ENCODE measurements at places on chromosomes 2 and 18. TPM values are rescaled to one million over a fixed set of nuclear protein-coding genes. Genes with fewer than 3 reads are reported as not detected.

Gene PRSS56
- not detected for total RNA-seq

Gene IHH
- not detected for total RNA-seq

GRCh38 chr2:233442028-233442310, 87.7 kb downstream of the DGKD start:
- DNase-seq, result peak; percentile 50

DNA sequence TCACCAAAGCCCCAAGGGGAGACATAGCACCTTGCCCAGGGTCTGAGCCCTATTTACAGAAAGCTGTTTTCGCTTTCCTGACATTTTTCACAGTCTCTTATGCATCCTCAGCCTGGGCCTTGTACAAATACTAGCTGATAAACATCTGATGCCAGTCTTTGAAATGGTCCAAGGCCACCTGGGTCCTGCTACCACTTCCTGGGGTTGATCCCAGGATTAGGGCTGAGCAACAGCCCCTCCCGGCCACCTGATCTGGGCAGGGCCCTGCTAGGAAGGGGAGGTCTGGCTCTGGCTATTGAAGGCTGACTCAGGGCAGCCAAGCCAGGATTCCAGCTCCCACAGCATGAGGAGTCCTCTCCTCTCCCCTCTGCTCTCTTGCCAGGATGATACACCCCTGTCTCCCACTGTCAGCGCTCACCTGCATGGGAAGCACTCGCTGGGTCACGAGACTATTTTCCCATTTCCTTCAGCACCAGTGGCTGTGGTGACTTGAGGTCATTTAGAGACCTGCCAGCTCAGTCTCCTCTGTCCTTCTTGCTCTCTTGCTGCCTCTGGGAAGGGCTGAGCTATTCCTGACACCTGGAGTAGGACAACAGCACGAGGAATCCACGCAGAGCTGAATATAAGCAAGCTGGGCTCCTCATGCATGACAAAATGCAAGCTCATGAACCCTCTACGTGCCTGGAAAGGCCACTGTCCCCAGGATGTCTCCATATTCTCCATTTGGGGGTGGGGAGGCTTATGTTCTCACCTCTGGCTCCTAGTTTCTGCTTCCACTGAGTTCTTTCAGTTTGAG, 53.0 kb upstream of the LGALSL start:
- DNase-seq, result no peak

DNA sequence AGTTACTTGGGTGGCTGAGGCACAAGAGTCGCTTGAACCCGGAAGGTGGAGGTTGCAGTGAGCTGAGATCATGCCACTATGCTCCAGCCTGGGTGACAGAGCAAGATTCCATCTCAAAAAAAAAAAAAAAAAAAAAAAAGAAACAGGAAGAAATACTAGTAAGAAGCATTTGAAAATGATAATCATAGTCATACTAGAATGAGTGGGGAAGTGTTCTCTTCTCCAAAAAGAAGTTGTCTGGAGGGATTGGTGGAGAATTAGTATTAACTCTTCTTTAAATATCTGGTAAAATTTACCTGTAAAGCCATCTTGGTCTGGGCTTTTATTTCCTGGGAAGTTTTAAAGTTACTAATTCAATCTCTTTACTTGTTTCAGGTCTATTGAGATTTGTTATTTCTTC, 131.8 kb downstream of the FAM210A start:
- no peak for DNase-seq

- DNase-seq, result no peak
These were observed 141.5 kb upstream of the NDUFV2 start for GRCh38 chr18:8960740-8961657.

Gene ATOH8
- 17.5 TPM for total RNA-seq

Gene SH2D6
- not detected for total RNA-seq

GRCh38 chr2:74419345-74419744, 2.1 kb downstream of the C2orf81 start:
- no peak for DNase-seq

DNA sequence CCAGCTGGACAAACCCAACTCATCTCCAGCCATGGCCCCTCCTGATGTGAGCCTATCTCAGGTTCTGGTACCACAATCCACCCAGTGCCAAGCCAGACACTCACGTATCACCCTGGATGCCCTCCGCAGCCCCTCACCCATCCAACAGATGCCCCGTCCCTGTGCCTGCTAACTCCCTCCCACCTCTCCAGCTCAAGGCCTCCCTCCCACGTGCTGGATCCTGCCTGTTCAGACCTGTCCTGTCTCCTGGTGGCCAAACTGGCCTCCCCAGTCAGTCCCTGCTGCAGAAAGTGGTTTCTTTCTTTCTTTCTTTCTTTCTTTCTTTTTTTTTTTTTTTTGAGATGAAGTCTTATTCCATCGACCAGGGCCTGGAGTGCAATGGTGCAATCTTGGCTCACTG, 86.2 kb downstream of the RRM2 start:
- DNase-seq, result peak; percentile 30

Gene C2orf15
- 0.33 TPM for total RNA-seq

- no peak for DNase-seq
These were observed 26.6 kb downstream of the METTL8 start for GRCh38 chr2:171407030-171407675.

Gene GPR35
- 1.2 TPM for total RNA-seq

DNA sequence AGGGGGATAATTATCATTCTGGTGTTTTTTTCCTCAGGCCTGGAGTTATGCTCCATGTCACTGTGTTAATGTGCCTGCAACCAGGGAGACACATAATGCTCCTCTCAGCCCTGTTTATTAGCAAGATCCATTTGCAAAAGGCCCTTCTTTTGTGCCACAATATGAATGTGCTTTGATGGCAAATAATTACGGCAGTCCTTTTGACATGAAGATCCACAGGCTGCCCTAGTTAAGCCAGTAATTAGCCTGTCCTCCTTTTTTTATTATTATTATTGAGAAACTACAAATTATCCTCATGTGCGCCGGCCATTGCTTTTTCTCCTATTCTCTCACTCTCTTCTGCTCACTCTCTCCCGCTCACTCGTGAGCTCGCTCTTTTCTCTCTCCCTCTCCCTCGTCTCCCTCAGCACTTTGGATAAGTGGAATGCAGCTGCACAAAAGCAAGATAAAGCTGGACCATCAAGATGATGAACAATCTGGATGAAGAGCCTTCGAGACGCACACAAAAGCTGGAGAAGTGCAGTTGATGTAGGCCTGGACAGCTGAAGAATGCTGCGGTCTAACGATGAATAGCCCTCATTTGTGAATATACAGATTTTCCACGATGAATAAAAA, 762.3 kb downstream of the BCL11A start:
- no peak for DNase-seq

Gene TMEM198
- 3.0 TPM for total RNA-seq

DNA sequence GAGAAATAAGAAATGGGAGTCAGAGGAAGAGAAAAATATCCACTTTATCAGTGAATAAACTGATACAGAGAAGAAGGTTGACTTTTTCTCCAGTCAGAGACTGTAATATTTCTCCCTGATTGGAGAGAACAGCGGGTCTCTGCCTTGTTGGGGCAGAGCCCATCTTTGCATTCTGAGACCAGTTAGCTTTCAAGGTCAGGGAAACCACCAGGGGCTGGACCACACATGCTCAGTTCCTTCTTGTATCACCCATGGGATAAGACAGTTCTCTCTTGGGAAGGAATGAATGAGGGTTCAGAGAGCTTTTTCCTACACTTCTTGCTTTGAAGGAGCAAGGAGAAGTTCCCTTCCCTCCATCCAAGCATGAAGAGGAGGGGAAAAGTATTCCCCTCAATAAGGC, 12.2 kb downstream of the GPATCH11 start:
- DNase-seq, result no peak

- peak; percentile 83 for DNase-seq
These were observed 69.9 kb downstream of the CTAGE1 start for GRCh38 chr18:22347606-22348511.

Gene ENOSF1
- 57.7 TPM for total RNA-seq

Gene CTDP1
- total RNA-seq, result 13.8 TPM

Gene GNLY
- 5.3 TPM for total RNA-seq

DNA sequence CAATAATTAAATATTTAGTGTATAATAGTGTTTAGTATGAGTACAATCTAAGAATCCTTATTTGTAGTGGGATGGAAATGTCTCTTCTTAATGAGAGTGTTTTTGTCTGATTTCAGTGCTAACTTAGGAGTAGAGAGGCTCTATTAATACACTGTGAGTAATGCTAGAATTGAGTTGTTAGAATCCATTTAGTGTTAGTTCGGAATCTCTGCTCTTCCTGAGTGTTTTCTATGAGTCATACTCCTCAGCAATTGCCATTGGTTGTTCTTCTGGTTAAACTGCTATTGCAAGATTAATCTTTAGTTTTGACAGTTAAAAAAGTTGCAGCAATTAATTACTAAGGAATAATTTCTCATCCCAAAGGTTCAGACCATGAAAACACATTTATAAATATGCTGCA, 828.6 kb upstream of the POU3F3 start:
- DNase-seq, result no peak

Gene GRHL1
- total RNA-seq, result 2.3 TPM

Gene TUBA3E
- total RNA-seq, result not detected

DNA sequence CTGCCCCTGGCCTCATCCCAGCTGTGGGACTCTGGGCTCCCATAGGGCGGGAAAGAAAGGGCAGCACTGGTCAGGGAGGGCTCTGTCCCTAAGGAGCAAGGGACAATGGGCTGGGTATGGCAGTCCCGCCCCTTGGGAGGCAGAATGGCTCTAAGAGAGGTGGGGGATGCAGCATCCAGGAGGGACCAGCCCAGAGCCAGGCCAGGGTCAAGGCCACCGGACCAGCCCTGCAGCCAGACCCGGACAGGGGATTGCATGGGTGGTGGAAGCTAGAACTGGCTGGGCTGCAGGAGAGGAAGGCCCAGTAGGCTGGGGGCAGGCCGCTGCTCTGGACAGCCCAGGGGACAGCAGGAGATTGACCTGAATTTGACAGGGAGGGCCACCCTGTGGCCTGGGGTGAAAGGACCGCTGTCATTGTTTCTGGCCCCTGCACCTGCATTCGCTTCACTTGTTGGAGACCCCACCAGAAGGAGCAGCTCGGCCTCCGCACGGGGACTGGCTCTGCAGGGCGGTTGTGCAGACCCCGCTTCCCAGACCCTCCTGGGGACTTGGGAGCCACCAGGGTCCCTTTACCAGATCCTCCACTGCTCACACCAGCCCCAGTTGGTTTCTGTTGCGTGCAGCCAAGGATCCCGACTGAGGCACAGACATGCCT, 14.6 kb downstream of the RAMP1 start:
- no peak for DNase-seq

DNA sequence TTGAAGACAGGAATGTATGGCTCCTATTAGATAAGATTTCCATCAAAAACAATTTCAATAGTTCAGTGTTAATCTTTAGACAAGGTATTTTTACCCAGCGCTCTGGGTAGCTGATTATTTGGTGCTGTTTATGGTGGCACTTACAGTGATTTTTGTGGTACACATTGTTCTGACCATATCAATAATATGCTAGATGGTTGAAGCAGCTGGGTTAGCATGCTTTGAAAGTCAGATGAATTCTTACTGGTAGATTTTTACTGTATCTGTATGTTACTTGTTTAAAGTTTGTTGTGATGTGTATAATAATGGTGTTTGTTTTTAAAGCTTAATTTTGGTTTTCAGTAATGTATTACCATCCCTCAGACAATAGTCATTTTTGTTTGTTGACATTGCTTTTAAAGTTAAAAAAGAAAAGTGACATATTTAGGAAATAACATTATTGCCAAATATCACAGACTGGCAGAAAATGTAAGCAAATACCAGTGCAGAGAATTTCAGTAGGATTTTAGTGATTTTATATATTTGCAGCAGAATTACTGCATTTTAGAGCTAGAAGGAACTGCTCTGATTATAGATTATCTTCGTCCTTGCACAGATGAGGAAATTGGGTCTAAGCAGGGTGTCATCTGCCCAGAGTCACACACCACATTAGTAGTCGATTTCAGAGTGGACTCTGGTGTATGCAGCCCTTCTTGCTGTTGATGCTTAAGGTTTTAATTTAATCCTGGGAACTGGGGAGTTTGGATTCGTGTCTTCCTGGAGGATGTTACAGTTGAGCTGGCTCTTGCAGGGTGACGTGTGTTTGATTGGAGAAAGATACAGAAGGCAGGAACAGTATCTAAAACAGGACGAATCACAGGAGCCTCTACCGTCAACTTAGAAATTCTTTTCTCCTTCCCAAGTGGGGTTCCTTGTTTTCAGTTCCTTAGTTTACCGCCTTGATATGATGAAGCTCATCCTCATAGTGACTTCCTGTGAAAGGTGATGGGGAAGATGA, 6.6 kb downstream of the SOCS6 start:
- no peak for DNase-seq

- no peak for DNase-seq
These were observed 38.9 kb upstream of the SERPINE2 start for GRCh38 chr2:224077773-224078507.

Gene STON1
- 47.9 TPM for total RNA-seq

DNA sequence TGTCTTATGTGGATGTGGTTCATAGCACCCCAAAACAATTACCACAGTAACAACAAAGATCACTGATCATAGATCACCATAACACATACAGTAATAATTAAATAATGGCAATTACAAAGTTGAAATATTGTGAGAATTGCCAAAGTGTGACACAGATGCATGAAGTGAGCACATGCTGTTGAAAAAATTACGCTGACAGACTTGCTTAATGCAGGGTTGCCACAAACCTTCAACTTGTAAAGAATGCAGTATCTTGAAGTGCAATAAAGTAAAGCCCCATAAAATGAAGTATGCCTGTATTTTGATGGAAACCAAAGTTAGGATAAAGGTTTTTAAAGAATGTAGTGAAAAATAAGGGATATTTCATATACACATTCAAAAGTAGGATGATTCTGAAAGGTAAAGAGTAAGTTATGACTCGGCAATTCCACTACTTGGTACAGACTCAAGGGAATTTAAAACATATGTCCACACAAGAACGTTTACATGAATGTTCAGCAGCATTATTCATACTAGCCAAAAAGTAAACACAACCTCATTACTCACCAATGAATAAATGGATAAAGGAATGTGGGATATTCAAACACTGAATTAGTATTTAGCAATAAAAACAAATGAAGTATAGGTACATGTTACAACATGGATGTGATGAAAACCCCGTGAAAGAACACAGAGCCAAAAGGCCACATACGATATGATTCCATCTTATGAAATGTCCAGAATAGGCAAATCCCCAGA, 61.6 kb downstream of the SCN9A start:
- no peak for DNase-seq

- DNase-seq, result no peak
These were observed 27.7 kb upstream of the ATRAID start for GRCh38 chr2:27184115-27184514.

GRCh38 chr2:205713086-205713485, 30.8 kb downstream of the NRP2 start:
- no peak for DNase-seq

Gene FBXO15
- not detected for total RNA-seq

Gene SERPINB7
- total RNA-seq, result not detected

DNA sequence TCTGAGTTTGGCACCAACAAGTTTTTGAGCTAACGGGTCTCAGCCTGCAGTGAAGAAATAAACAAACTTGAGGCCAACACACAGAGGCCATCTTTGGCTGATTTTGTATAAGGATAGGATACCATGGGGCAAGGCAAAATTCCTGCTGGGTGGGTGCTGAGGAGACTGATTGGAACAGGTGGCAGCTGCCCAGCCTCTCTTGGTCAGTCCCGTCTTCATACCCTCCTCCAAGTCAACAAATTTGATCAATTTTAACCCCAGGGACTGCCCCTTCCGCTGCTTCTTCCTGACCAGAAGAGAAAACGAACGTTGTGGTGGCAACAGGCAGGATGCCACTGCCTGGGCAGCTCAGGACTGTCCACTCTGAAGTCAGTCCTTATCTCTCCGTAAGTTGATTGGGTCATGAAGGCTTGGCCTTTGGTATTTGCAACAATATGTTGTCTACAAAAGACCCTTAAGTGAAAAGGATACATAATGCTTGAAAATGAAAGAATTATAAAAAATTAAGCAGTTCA, 139.3 kb downstream of the SPP2 start:
- DNase-seq, result no peak

Measured in posterior vena cava (tissue), 2 donors.